ENCODE measurements at places on chromosomes 2 and 18. TPM values are rescaled to one million over a fixed set of nuclear protein-coding genes. Genes with fewer than 3 reads are reported as not detected.

TEX44 gene
- not detected for total RNA-seq

GKN2 gene
- not detected for total RNA-seq

HEATR5B gene
- total RNA-seq = 27.7 TPM

DNAJC5G gene
- not detected for total RNA-seq

COLEC12 gene
- 54.8 TPM for total RNA-seq

CTNNA2 gene
- total RNA-seq = 0.19 TPM

NFATC1 gene
- 16.4 TPM for total RNA-seq

MBD1 gene
- 63.6 TPM for total RNA-seq

MROH2A gene
- total RNA-seq = not detected

CRYBA2 gene
- not detected for total RNA-seq

MYO5B gene
- 0.63 TPM for total RNA-seq

TUBA3E gene
- total RNA-seq = not detected

KCNK3 gene
- total RNA-seq = 4.8 TPM

ANKRD36C gene
- total RNA-seq = 71.9 TPM

GPAT2 gene
- total RNA-seq = 4.3 TPM

GNLY gene
- total RNA-seq = 5.4 TPM

ITPRIPL1 gene
- total RNA-seq = 6.7 TPM

ZNF397 gene
- total RNA-seq = 15.9 TPM

PROKR1 gene
- 3.6 TPM for total RNA-seq

SIX3 gene
- total RNA-seq = not detected

NGEF gene
- 1.1 TPM for total RNA-seq

UGT1A5 gene
- not detected for total RNA-seq

KIF1A gene
- not detected for total RNA-seq

DSG4 gene
- total RNA-seq = 0.19 TPM

DHRS9 gene
- 0.74 TPM for total RNA-seq

CRACDL gene
- 9.7 TPM for total RNA-seq

PROC gene
- total RNA-seq = not detected

CNTNAP5 gene
- not detected for total RNA-seq

CYTIP gene
- total RNA-seq = 20.0 TPM

AKAIN1 gene
- total RNA-seq = not detected

CABYR gene
- 2.2 TPM for total RNA-seq

LAMA3 gene
- 57.5 TPM for total RNA-seq
